ENCODE measurements at places on chromosomes 3 and 15.

DNA sequence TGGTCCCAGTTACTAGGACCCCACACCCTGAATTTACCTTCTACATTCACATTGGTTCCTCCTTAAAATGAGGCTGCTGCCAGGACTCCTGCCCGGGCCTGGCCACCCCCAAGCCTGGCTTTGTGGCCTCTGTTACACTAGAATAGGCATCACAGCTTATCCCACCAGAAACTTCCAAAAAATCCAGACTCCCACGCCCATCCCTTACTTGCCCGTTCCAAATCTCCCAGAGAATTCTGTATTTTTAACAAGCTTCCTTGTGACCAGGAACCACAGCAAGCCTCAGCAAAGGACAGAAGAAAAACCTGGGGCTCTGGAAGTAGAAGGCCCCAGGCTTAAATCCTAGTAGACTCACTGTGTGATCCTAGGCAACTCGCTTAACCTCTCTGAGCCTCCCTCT is 36.0 kb upstream of the SLC6A1 start:
- no peak for DNase-seq

DNA sequence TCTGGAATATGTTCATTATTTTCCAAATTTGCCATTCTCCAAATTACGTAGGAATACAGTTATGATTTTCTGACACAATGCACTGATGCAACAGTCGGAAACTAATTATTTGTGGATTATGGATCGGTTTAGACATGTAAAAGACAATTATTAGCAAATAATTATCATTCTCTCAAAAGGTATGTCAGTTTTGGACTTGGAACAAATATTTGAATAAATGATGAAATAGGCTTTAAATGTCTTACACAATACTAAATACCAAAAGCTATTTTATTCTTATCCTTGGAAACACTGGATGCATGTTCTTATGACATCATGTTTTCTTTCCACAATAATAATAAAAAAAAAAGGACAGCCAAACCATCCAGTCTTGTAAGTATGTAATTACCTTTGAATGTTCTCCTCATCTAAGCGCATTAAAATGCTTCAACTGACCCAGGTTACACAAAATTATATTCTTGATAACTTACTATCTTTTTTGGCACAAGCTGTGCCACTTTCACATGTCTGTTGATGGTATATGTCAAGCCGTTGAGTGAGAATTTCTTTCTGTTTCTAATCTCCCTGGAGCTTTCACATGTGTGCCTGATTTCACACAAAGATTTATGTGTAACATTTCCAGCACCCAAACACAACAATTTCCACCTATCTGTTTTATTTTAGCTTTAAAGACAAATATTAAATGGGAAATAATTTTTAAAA is 238.5 kb upstream of the ZNF385D start:
- DNase-seq = no peak

DNA sequence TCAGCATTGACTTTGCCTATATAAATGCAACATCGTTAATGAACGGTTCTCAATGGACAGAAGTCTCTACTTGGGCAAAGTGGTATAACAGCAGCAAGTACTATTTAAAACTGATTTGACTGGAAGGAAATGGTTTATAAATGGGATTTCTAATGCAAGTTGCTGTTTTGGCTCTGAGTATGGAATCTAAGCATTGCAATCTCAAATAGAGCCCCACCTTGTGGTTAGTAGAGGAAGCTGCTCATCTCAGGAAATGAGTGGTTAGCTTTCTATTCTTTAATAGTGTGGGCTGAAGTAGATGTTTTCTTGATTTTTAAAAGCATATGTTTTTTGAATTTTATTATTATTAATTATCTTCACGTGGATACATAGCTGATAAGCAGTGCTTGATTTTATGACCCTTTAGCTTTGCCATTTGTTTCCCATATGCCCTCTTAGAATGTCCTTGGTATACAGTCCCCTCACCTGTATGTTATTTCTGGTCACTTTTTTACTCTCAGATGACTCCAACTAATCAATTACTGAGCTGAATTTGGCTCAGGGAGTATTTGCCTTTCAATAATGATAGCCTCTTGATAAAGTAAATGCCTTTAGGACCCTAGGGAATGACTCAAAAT is 67.1 kb downstream of the OXSM start:
- DNase-seq = peak; percentile 68

DNA sequence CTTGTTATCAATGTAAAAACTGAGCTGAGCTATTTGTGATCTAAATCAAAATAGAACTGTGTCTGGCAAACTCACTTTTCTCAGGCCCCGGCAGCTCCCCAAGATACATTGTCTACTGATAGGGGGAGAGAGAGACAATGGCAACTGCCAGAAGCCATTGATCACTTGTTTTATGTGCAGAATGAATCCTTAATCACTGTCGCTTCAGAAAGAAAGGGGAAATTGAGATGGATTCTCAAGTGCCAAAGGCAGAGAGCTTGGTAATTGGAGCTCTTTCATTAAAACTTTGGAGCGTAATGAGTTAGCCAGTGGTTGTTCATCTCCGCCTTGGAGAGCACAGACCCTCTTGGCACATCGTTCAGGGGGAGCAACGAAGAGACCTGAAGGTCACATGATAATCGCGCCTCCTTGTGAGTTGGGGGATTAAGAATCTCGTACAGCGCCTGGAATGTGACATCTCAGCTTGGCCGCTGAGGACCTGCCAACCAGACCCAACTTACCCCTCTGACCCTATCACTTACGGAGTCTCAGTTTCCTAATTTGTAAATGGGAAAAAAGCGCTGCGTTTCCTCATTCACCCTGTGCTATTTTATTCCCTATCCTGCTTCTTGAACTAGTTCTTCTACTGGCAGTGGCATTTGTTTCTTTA is 252.8 kb downstream of the VPS13C start:
- DNase-seq = no peak

DNA sequence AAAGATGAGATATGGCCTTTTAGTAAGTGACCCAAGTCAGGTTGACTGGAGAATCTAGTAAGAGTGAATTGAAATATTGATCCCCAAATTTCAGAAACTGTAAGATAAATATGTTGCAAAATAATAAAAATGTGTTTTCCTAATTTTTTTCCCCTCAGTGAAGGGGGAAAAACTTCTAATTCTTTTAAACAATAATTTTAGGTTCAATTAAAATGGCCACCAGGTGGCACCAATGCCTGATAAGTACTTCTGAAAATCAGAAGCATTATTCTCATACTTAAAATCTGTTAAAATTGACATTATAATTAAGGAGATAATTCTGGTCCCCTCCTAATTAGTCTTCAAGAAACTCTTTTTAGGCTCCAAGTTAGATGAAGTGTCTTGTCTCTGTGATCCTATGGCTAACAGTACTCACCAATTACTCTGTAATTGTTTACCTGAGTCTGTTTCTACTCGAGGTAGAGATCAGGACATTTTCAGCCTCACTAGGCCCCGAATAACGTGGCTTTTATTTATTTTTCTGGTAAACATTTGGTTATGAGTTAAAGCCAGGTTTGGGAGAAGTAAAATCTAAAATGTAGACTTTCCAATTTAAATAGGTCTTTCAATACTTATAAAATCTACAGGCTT is 52.6 kb downstream of the NMD3 start:
- no peak for DNase-seq

GRCh38 chr15:77035999-77036471 is 34.9 kb downstream of the TSPAN3 start:
- no peak for DNase-seq

All from HuH-7 (cell line).